ENCODE measurements at places on chromosomes 5 and 9.
A peak's percentile ranks its signal among the peaks of the same experiment; 100 is the strongest.

- no peak for DNase-seq
These were observed 31.5 kb downstream of the STK10 start for GRCh38 chr5:172156541-172156994.

DNA sequence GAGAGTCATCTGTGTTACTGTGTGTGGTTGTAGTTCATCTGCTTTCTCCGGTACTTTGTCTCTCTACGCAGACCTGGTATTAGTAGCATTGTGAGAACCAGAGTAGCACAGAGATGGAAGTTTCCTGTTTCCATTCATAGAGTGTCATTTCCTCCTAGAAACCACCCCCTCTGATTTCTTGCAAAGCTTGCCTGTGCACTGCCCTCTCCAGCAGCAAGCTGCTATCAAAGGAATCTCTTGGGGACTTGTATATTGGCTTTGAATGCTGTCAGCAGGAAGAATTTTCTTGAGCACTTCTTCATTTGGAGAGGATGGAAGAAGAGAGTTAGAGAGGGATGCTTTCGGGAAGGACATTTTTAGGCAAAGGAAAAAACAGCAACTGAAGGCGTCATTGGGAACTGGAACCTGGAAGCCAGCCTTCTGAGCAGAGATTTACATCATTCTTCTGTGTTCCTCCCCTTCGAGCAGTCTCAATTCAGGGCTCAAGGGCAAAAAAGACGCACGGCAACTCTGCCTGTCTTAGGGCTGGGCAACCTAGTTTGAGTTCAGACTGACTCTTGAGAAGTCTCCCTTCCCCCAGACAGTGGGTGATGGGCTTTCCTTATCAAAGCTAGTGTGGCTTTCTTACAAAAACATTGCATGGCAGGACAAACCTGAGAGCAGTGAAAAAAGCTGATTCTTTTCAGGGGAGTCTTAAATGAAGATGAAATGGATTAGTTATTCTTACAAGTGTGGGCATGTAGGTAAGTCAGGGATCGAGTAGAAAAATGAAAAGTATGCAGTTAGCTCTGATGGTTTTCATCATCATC is 226.3 kb downstream of the AOPEP start:
- no peak for DNase-seq

DNA sequence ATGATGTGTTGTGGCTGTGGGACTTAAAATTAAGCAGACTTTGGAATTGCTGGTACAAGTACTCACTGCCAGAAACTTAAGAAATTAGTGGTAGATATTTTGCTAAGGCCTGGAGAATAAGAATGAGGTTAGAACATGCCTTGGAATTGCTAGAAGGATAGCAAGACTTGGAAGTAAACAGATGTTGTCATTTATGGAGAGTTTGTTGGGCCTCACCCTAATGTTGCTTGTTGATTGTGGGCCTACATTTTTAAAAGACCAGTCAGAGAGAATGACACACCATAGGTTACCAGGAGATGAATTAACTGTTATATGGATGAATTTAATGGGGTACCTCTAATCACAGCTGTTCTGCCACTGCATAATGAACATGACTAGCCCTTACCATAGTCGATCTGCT is 120.1 kb upstream of the GAS1 start:
- DNase-seq, result no peak

DNA sequence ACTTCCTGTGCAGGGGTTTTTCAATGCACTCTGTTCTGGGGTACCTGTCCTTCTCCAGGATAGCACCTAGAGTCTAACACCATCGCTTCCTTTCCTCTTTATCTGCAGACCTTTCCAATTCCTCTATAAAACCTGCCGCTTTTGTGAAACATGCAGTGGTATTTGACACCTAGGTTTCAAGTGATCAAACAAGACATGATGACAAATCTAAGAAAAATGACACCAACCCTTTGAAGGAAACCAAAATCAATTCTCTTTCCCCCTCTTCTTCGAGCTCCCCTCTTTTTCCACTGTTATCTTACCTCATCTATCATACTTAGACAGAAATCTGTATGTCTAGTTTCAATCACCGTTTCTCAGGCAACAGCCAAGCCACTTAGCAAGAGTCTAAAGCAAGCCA is 25.6 kb upstream of the RANBP17 start:
- DNase-seq, result no peak

DNA sequence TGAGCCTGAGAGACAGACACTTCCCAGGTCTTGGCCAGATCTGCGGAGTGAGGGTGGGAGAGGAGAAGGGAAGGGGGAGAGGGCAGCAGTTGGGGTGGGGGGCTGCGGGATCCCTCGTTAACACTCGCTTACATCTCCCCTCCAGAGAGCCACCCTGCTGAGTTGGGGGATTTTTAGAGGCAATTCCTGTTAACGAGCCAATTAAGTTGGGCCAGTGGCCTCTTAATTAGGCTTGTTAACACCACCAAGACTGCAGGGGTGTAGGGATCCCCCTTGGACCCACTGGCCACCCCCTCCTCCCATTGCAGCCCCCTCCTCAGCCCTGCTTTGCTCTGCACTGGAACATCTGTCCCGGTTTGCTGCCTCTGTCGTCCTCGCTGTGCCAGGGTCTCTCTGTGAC is 23.7 kb downstream of the CNTFR start:
- no peak for DNase-seq

- no peak for DNase-seq
These were observed 286.7 kb upstream of the KLF9 start for GRCh38 chr9:70701163-70701562.

DNA sequence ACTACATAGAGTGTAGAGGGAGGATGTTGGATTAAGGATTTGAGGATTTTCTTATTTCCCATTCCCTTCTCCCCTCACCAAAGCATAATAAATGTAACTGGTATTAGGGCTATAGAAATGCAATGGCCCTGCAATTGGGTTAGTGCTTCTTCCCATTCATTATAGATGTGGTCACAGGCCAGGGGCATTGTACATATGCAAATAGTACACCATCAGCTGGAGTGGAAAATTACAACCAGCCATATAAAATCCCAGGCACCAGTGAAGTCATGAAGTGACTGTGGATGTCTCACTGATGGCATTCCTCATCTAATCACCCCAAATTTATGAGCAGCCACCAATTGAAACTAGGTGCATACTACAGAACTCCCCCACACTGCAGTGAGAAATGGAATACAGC is 105.9 kb downstream of the PLK2 start:
- DNase-seq, result no peak

DNA sequence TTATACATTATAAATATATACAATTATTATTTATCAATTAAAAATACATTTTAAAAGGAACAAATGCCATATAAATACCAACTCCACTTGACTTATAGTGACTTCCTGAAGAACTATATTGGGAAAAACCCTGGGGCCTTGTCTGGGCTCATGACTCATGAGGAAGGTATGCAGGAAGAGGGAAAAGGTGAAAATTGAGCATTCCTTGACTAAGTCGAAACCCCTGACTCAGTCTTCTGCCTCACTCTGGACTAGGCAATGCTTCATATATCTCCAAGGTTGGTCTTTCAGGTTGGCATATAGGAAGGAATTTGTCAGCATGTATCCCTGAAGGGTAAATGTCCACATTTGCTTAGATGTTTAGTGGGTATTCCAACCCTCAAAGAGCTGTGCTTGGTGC is 78.5 kb downstream of the SH3TC2 start:
- no peak for DNase-seq

DNA sequence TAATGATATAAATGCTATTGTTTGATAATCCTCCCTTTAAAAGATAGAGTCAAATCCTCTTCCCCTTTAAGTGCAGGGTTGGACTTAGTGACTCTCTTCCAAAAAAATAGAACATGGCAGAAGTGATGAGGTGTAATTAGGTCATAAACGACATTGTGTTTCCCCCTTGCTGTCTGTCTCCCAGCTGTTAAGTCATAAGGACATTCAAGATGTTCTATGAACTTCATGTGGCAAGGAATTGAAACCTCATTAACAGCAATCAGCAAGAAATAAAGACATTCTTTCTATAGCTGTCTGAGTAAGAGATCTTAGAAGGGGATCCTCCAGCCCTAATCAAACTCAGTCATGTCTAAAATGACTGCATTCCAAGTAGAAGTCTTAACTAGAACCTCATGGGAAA is 3.3 kb upstream of the SLC25A46 start:
- DNase-seq, result no peak

- DNase-seq, result no peak
These were observed 20.5 kb upstream of the NDST1 start for GRCh38 chr5:150487199-150488061.

- no peak for DNase-seq
These were observed 74.1 kb upstream of the SH3PXD2B start for GRCh38 chr5:172528440-172528839.

DNA sequence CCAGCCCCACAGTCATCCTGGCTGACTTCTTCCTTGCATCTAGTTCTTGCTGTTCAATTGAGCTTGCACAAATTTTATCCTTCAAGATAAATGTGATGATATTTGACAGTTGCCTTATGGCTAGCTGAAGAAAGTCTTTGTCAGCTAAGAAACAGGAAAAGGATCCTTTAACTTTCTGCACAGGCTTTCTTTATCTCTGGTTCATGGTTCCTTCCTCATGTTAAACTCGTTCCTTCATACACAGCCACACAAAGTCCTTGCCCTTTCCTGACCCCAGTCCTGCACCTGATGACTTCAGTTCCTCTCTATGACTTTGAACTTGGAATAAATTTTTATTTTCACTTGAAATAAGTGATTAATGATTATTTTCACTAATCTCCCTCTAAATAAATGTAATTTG is 132.5 kb upstream of the PRSS3 start:
- DNase-seq, result no peak

DNA sequence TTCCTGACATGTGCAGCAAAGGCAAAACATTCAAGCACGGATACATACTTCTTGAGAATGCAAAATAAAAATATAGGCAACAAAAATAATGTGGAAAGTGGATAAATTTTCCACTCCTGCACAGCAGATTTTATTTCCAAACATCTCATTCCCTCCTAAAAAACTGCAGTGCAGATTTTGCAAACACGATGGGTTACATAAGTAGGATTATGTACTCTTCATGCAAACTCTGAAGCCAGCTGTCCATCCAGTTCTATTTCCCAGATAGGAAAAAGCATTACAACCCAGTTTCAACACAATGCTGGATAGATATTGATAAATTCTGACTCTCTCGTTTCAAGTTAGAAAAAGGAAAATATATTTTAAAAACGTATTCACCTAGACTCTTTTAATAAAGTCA is 52.7 kb upstream of the CCNG1 start:
- no peak for DNase-seq

DNA sequence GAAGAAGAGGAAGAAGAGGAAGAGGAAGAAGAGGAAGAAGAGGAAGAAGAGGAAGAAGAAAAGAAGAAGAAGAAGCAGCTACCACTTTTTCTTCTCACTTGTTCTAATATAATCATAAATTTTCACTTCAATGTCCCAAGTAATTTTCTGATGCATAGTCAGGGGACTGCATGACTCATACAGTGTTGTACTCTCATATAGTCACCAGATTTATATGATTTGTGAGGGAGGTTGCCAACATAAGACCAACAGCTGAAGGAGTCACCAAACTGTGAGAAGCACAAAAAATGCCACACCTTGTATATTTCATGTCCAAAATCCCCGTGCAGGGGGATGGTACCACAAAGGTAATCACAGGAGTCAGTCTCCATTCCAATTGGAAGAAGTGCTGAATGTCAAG is 32.7 kb upstream of the DMRTA1 start:
- no peak for DNase-seq

DNA sequence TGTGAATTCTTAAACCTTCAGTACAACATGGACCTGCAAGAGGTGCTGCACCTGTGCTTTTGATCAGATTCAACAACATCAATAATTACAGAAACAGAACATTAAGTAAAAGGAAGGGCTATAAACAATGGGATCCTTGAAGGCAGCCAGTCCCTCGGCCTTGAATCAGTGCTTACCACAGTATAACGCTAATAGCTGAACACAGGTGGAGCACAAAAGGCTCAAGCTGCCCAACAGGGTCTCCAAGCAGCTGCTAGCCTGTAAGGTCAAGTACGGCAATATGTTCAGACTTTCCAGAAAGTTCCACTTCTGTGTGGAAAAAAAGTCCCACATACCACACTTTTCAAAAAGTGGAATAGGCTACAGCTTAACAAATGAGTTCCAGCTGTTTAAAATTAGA is 61.9 kb upstream of the ITGA1 start:
- DNase-seq, result peak; percentile 30

DNA sequence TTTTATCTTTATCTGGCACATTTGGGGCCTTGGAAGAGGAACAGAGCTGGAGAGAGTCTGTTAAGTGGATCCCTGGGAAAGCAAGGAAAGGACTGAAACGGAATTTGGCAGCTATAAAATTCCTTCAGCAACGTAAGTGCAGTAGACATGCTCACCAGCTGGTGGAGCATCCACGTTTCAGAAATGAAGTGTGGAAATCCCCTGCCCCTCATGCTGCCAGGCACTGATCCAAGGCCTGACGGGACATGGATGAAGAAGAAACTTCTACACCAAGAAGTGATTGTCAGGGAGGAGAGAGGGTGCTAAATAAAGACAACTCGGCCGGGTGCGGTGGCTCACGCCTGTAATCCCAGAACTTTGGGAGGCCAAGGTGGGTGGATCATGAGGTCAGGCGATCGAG is 209.3 kb downstream of the ROR2 start:
- no peak for DNase-seq

- DNase-seq, result no peak
These were observed 35.9 kb upstream of the SARDH start for GRCh38 chr9:133773889-133774655.

GRCh38 chr5:107652408-107652807 is 18.3 kb downstream of the EFNA5 start:
- DNase-seq, result no peak

- DNase-seq, result no peak
These were observed 1.1 kb downstream of the SLC31A1 start for GRCh38 chr9:113222482-113222841.

DNA sequence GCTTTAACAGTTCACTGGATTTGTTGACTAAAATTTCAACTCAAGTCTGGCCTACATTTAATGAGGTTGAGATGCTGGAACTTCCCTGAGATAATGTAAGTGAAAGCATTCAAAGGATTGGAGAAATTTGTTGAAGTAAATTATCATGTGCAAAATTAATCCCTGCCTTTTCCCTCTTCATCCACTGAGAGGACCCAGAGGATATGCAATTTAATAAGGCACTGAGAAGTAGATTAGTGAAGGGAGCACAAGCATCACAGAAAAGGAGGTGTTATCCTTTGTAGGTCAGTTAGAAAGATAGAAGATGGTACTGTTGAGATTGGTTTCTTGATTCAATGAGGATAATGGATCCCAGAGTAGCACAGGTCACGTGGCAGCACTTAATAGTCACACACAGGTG is 42.6 kb upstream of the ANKRD31 start:
- no peak for DNase-seq

DNA sequence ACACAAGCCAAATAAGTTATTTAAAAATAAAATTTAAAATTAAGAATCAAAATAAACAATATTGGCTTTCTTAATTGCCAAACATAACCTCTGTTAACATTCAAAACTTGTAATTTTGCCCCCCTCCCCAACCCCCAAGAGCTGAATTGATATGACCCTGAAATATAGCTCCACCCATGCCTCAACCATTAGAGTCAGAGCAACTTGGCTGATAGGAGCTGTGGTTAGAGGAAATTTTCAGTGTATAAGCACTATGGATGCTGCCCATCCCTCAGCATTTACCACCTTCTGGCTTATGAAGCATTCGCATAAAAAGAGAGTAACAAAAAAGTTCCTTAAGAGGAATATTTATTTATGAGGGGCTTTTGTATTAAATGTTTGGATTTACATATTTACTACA is 6.1 kb downstream of the POC5 start:
- DNase-seq, result no peak

GRCh38 chr9:97987487-97987886 is 4.3 kb downstream of the ANP32B start:
- no peak for DNase-seq

GRCh38 chr9:108579757-108580439 is 275.9 kb downstream of the ACTL7B start:
- DNase-seq, result no peak

- no peak for DNase-seq
These were observed 8.4 kb downstream of the PLPP7 start for GRCh38 chr9:131297903-131298302.

Measured in NCI-H1436 (cell line).